ENCODE measurements at places on chromosomes 1 and 21.
A peak's percentile ranks its signal among the peaks of the same experiment; 100 is the strongest.

DNA sequence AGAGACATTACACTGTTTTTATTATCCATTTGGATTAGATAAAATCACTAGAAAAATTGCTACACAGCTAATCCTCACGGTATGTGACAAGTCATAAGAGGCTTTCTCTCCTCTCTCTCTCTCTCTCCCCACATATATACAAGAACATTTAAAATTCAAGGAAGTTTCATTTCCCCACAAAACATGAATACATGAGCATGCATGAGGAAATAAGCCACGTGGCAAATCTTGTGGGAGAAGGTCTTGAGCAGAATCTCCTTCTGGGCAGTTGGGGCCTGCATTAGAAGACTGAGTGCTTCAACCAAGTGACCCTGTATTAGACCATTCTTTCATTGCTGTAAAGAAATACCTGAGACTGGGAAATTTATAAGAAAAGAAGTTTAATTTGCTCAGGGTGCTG lies 1313.1 kb downstream of the MRPL39 start:
- no peak for DNase-seq

DNA sequence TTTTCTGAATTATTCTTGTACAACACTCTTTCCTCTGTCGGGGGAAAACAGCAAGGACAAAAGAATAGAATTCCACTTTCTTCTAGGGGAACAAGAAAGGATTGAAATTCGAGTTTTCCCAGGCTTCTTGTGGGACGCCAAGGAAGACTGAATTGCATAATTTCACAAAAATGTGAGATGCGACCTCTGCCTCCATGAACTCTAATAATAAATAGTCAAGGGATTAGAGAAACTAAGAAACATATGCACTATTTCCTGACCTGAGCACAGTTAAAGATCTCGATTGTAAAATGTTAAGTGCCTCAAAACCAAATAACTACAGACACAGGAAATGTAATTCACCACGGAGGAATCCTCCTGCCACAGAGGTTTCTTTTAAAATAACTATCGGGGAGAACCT lies 117.3 kb upstream of the MARK1 start:
- DNase-seq, result no peak

GRCh38 chr1:44696789-44697345 lies 22.4 kb downstream of the ARMH1 start:
- DNase-seq, result no peak

- peak; percentile 58 for DNase-seq
Measured at GRCh38 chr1:35047188-35047858, 15.6 kb upstream of the ZMYM6 start.

- no peak for DNase-seq
Measured at GRCh38 chr1:25727635-25728286, 72.2 kb upstream of the SELENON start.

- no peak for DNase-seq
Measured at GRCh38 chr1:37147392-37147831, 113.1 kb upstream of the GRIK3 start.

GRCh38 chr1:233010146-233010545 lies 59.7 kb downstream of the NTPCR start:
- no peak for DNase-seq

DNA sequence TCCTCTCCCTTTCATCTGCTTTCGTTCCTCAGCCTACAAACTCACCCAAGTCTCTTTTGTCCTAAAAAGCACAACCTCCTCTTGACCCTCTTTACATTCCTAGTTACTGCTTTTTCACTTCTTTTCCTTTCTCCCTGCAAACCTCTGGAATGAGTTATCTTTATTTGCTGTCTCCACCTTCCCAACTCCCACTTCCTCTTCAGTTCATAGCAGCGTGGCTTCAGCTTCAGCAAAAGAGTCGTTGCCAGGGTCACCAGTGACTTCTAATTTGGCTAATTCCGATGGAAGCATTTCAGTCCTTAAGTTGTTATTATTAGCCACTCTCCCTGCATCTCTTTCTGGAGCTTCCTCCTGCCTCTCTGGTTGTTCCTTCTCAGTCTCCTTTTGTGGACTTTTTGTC lies 6.2 kb upstream of the TMEM54 start:
- no peak for DNase-seq
